Stimulated activated CD4-positive, alpha-beta T cell treated with anti-CD3 and anti-CD28 coated beads, Interleukin-2, amount 100 ng/mL, for 24 hours (primary cell): ENCODE measurements at places on chromosomes 6 and 20.

GRCh38 chr20:34350095-34350494 is 13.0 kb upstream of the ITCH start:
- DNase-seq = no peak

DNA sequence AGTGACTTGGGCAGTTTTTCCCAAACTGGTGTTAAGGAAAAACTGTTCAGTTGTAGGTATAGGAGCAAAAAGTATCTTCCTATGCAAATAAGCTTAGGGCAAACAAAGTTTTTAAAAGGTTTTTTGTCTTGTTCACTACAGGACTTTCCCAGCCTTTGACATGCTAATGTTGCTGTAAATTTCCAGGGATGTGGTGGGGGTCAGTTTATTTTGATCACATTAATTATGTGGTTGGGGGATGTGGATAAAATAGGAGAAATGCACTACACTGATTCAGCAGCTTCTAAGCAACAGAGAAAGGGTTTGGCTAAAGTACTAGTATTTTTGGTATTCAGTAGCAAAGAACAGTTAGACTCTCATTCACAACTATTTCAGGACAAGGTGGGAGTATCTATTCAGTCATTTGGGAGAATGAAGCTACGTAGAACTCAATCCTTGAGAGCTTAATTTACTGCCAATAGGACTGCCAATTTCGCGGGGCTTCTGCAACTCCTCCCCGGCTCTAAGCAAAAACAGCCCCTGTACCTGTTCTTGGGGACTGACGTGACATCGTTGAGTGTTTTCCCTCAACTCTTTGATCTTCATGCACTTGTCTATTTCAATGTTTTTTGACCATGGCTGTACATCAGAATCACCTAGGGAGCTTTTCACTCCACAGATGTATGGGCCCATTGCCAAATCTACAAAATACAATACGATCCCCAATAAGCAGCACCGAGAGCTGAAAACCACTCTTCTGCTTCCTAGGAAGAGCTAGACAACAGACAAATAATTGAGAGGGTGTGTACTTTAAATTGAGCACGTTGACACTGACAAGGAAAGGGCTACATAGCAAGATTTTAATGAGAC is 94.8 kb upstream of the NHSL1 start:
- DNase-seq = no peak

DNA sequence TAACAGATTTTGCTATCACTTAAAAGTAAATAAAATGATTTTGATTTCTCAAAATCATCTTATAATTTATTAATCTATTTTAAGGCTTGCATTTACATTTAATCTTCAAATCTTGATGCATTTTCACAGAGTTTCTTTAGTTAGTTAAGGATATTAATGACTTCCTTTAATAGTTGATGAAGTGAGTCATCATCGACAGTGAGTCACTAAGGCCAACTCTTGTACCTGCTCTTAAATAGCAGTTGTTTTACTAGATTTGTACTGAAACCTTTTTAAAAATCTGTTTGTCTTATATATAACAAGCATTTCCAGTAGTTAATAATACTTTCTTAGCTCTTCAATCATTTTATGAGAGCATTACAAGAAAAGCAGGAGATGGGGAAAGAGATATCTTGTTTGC is 191.7 kb downstream of the ESR1 start:
- DNase-seq = no peak

- no peak for DNase-seq
Measured at GRCh38 chr20:57379263-57379647, 11.9 kb upstream of the RBM38 start.

- no peak for DNase-seq
Measured at GRCh38 chr6:150410906-150411305, 42.1 kb downstream of the IYD start.

DNA sequence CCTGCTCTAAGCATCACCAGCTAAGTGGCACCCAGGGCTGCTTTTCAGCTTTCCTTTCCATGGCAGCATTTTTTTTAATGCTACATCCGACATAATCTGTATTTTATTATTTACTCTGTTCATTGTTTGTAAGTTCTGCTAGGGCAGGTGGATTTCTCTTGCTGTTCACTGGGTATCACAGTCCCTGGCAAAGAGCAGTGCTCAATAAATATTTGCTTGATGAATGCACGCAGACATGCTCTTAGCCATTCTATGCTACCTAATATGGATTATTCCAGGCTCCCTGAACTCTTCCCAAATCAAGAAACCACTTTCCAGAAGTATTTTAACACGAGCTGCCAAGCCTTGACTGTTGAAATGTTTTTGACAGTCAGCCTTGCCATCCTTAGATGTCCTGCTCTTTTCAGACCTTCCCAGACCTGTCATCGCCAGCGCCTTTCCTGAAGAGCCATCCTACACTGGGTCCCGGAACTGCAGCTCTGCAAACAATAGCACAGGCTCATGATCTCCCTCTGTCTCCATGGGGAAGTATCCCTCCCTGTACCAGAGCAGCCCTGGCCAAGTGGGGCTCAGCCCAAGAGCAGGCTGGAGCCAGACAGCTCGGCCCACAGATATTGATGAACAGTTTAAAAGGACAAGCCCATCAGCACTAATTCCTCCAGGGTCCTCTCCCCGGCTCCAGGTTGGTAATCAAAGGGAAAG is 136.5 kb upstream of the CDH4 start:
- DNase-seq = no peak

DNA sequence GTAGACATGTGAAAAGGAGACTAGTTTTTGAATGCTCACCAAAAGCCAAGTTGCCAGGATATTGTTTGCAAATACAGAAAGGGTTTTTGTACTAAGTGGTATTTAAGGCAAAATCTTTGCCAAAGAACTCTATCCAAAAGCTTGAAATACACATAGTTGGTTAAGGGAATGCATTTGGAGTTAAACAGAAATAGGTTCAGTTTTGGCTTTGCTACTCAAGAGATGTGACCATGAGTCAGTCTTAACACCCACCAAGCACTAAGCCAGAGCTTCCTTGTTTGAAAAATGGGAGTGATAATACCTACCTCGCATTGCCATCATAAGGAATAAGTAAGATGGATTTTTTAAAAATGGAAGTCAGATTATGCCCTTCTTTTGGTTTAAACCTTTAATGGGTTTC is 191.7 kb upstream of the LAMP5 start:
- DNase-seq = no peak

GRCh38 chr6:170023620-170024521 is 267.0 kb downstream of the DLL1 start:
- no peak for DNase-seq

GRCh38 chr20:55935448-55936208 is 69.7 kb downstream of the CBLN4 start:
- DNase-seq = no peak

- no peak for DNase-seq
Measured at GRCh38 chr20:40965671-40966070, 63.0 kb upstream of the TOP1 start.

- no peak for DNase-seq
Measured at GRCh38 chr20:22699396-22699795, 115.0 kb upstream of the FOXA2 start.

- DNase-seq = no peak
Measured at GRCh38 chr6:155970876-155971708, 515.5 kb upstream of the NOX3 start.

DNA sequence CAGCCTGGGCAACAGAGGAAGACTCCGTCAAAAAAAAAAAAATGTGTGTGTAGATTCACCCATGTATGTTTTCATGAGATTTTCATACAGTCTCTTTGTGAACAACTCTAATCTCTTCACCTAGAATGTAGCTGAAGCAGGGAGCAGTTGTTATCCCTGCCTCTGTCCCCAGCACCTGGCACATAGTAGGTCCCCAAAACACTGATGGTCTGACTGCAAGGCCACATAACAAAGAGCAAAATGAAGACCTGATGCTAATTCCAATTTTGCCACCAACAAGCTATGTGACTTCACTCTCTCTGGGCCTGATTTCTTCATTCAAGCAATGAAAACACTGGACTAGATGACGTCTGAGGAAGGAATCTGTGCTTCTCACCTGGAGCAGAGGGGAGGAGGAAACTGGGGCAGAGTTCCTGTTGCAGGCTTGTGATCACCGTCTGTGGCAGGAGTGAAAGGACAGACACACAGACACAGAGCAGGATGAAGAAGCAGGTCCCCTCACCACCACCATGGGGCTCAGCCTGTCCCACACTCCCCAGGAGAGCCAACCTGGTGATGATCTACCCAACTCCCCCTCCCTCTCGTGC is 4.6 kb downstream of the SLC44A4 start:
- DNase-seq = no peak

GRCh38 chr6:111996144-111996865 is 57.6 kb upstream of the CCN6 start:
- DNase-seq = no peak

DNA sequence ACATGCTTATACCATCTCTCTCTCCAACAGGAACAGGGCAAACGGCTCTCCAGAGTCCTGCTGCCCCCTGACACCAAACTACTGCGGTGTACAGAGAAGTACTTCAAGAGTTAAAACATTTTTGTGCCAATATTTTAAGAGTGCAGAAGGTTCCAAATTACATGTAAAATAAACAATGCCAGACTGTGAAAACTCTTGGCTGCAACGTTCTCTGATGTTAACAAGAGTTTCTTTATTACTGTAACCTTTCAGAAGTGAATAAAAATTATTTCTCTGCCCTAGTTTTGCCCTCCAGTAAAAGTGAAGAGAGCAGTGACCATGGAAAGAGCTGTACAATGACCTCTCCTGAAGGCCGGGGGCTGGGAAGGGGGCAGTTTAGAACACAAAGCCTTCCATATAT is 41.4 kb upstream of the FAM83C start:
- no peak for DNase-seq

- no peak for DNase-seq
Measured at GRCh38 chr20:14155361-14155760, 160.0 kb downstream of the MACROD2 start.

- no peak for DNase-seq
Measured at GRCh38 chr20:43536817-43537440, 21.9 kb upstream of the SGK2 start.

- DNase-seq = no peak
Measured at GRCh38 chr20:4012589-4012988, 2.8 kb downstream of the RNF24 start.

- DNase-seq = no peak
Measured at GRCh38 chr6:76708641-76709331, 636.3 kb upstream of the IMPG1 start.

DNA sequence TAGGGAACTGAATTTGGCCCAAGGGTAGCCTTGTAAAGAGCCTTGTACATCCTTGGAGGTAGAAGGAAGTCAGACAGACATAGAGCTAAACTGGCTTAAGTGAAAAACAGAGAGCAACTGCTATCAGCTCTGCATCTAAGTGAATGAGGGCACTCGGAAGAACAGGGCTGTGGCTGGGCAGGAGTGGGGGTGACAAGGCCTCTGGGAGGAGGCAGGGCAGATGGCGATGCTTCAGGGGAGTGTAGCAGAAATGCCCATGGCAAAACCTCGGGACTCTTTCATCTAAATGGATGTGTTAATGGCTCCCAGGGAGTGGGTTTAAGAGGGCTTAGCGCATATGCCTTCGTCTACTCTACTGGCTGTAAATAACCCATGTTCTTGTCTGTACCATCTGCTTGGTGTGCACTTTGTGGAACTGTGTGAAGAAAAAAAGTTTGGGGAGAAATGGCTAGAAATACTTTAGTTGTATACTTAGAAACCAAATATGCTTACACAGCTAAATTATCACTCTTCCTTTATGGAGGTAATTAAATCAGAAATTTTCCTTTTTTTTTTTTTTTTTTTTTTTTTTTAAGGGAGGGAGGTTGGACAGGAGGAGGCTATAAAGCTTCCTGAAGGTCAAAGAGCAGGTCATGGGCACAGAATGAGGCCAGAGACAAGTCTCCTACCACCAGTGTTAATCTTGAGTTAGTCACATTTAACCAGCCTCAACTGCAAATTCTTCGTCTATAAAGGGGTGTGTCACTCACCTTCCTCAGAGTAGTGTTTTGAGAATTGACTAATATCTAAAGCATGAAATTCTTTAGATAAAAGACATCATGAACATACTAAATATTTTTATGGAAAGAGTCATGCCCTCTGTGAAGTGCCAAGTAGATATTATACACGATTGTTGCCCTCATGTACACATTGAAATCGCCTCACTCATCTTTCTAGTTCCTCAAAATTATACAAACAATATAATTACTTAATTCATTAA is 60.9 kb downstream of the FYN start:
- no peak for DNase-seq

DNA sequence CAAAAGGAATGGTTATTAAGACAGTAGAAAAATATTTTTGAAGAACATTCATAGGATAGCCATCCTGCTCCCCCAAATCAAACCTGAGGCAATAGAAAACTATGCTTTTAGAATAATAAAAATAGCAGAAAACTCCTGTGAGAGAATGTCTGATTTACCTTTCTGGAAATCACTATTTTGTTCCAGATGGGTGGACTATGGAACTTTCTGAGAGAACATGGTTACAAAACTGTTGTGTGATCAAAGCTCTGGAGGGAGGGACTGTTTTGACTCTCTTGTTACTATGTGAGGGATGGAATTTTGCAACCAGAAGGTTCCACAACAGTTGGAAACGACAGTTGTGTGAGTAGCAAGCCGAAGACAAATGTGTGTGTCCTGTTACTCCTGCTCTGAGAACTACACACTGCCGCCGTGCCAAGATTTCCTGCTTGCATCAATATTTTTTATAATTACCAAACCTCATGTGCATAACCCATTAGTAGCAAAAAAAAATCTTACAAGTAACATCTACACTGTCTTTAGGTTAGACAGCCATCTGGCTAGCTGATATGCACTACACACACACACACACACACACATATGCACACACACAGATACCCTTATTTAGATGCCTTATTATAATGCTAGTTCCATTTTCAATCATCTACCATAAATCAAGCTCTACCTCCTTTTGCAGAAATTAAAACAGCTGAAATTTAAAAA is 11.0 kb upstream of the HIVEP1 start:
- DNase-seq = no peak

GRCh38 chr6:12648171-12648570 is 68.4 kb upstream of the PHACTR1 start:
- DNase-seq = no peak

DNA sequence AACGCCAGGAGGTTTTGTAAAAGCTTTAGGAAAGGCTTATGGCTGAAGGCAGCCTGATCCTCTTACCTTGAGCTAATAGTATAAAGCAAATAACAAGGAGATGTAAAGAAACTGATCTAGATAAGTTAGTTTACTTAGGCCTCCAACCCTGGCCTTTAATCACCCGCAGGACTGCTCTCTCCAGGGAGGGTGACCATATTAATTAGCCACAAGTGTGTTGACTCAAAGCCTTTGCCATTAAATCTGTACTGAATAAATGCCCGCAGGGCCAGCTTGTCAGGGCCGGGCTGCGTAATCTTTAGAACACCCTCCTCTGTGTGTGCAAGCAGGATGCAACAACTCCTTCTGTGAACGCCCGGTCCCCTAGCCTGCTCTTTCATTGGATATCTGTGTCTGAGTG is 6.1 kb upstream of the PRSS16 start:
- DNase-seq = no peak

- DNase-seq = no peak
Measured at GRCh38 chr6:141956046-141956761, 176.5 kb upstream of the GJE1 start.
